ENCODE measurements at places on chromosomes 5 and 9. TPM values are rescaled to one million over a fixed set of nuclear protein-coding genes. Genes with fewer than 3 reads are reported as not detected.

DNA sequence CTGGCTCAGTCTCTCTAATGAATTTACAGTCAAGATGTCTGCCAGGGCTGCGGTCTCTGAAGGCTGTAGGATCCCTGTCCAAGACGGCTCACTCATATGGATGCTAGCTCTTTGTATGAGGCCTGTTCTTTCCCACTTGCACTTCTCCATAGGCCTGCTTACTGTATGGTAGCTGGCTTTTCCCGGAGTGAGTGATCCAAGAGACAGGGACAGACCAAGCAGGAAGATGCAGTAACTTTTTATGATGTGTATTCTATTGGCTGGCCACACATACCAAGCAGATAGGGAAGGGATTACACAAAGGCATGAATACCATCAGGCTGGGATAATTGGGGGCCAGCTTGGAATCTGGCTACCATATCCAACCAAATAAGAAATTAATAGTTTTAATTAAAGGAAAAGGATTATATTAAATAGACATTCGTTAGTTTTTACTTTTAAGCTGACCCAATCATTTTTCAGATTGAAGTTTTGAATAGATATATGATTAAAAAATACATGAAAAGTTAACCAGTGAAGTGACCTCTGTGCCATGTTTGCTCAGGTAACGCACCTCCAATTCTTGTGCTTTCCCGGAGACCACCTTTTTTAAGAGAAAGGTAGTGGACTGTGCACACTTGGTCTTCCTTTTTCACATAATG, 20.6 kb downstream of the NSD1 start:
- DNase-seq = no peak

Gene PCDHGB7
- 12.7 TPM for total RNA-seq

Gene PCDHGB2
- 11.7 TPM for total RNA-seq

DNA sequence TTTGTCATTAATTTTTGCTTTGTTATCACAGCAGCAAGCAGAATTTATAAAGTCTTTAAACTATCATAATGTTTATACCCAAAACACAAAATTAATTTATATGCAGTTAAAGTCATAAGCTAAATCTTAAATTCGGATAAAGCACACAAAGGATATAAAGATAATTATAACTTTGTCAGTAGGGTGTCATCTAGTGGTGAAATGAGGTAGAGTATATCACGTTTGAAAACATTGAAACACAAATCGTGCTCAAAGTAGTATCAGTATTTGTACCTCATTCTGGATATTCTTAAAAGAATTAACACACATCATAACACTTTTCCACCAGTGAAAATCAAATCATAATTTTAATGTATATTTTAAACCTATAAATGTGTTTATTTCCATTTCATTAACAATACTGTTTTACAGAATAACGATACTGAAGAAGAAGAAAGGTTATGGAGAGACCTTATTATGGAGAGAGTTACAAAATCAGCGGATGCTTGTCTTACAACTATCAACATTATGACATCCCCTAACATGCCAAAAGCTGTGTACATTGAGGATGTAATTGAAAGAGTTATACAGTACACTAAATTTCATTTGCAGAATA, 129.5 kb downstream of the NIPBL start:
- DNase-seq = no peak

GRCh38 chr5:180034564-180034963, 37.0 kb downstream of the RNF130 start:
- DNase-seq = no peak

DNA sequence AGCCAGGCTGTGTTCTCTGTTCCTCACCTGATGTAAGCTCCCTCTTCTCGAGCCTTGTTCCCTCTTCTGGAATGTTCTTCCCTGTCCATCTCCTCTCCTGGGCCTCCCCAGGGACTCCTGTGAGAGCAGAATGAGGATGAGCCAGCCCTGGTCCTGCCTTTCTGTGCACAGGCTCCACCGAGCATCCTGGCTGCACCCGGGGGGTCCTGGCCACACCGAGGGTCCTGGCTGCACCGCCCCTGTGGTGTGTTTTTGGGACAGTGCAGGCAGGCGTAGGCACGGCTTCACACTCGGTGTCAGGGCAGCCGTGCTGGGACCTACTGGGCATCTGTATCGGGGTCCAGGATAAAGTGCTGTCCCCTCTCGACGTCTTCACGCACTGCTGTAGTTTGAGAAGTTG, 17.8 kb downstream of the FBXW5 start:
- DNase-seq = no peak

Gene HTR1A
- total RNA-seq = 0.52 TPM

DNA sequence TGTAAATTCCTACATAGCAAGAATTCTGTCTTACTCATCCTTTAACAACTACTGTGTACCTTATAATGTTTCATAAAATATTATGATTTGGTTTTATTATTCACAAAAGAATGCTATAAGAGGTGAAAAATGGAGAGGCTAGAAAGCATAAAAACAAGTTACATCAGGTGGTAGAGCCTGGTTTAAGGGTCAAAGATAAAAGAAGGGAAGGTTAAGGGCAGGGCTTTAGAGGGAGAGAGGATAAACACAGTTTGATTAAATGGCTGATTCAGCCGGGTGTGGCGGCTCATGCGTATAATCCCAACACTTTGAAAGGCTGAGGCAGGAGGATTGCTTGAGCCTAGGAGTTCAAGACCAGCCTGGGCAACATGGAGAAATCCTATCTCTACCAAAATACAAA, 40.4 kb upstream of the HSPB3 start:
- DNase-seq = no peak

DNA sequence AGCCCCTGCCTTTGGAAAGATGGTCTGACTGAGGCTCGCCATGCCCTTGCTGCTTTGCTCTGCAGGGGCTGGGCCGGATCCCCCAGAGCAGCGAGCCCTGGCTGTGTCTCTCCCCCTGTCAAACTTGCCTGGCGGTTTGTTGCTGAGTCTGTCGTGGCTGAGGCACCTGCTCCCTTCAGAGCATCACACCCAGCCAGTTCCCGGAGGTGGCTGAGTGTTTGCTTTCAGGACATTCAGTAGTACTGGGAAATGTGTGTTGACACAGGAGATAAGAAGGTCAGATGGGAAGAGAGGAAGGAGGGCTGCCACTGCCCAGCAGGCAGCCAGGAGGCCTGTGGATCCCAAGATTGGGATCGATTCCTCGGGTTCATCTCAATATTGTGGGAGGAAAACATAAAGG, 62.9 kb downstream of the GADD45G start:
- DNase-seq = no peak

- peak; percentile 88 for DNase-seq
These were observed 43.9 kb upstream of the ORM1 start for GRCh38 chr9:114278881-114279570.

Gene C5orf34
- total RNA-seq = 2.0 TPM

- no peak for DNase-seq
These were observed 641.3 kb upstream of the KLF4 start for GRCh38 chr9:108130905-108131304.

Gene ATG10
- 10.3 TPM for total RNA-seq

GRCh38 chr5:61263072-61263471, 69.0 kb upstream of the ZSWIM6 start:
- no peak for DNase-seq

DNA sequence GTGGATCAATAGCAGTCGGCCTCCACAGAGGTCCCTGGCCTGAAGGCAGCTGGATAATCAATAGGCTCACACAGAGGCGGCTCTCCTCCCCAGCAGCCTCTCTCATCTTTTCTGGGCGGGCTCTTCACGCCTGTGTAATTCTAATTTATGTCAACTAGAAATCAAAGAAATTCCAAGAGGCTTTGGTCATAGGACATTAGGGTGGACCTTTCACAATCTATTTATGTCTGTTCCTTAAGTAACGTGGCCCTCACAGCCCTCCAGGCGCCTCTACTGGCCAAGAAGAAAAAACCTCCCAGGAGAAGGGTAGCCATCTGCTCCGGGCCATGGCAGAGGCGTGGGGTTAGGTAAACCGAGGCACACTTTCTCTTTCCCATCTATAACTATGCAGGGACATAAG, 205.1 kb upstream of the EFNA5 start:
- DNase-seq = no peak

DNA sequence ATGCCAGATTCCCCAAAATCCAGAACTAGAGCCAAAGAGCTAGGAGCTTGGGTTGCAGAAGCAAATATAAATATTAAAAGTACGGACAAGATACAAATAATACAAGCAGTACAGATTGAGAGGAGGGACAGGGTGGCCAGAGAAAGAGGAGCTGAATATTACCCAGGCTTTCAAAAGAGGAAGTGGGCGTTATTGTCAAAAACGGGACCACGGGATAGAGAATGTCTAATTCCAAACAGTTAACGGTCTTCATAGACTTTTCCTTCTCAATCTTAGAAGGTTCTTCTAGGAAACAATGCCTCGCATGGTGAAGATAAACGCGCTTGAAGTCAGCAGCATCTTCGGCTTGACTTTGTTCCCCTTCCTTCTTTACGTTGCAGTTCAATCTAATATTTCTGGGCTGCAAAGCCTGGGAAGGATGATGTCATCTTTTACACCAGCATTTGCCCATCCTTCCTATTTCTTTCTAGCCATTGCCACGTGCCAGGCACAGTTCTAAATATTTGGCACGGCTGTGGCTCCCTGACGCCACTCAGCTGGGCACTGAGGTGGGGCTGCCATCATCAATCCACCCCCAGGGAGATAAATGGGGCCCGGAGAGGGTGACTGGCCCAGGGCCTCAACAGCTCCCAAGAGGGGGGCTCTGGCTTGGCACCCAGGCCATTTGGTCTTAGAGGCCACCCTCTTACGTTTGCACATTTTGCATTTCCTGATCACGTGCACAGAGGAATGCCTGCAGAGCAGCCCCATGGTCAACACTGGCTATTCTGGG, 16.3 kb upstream of the OLFM1 start:
- DNase-seq = peak; percentile 13

Gene PAEP
- not detected for total RNA-seq

- DNase-seq = no peak
These were observed 501.4 kb upstream of the ST8SIA4 start for GRCh38 chr5:101404531-101404930.

- DNase-seq = no peak
These were observed 483.8 kb downstream of the DMAC1 start for GRCh38 chr9:7315746-7316145.

Gene TMEM203
- total RNA-seq = 21.5 TPM

DNA sequence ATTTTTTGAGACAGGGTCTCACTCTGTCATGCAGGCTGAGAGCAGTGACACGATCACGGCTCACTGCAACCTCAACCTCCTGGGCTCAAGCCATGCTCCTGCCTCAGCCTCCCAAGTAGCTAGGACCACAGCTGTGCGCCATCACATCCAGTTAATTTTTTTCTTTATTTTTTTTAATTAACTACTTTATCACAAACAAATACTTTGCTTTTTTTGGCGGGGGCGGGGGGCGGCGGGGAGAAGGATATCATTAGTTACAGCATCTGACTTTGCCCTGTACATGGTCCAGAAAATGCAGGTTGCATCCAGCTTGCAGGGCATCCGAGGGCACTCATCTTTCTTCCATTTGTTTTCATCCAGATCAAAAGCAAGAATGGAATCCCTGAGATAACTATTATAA, 201.8 kb upstream of the IER5L start:
- DNase-seq = peak; percentile 16

DNA sequence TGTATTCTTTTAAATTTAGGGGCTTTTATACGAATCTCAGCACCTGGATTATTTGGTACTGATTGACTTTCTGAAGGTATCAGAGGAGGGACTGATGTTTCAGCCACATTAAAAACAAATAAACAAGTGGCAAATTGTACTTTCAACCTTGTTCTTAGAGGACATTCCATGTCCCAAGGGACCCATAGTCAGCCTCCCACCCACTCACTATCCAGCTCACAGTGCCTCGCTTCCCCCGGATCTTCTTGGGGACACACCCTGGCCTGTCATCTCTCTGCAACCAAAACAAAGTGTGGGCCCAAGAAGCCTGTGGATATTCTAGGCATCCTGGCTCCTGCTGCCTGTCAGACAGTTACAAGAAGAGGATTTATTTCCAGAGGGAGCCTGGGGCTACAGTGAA, 8.8 kb upstream of the BOD1 start:
- DNase-seq = no peak

- no peak for DNase-seq
These were observed 32.1 kb upstream of the TCF7 start for GRCh38 chr5:134082264-134082992.

Gene TOR1B
- 24.3 TPM for total RNA-seq

DNA sequence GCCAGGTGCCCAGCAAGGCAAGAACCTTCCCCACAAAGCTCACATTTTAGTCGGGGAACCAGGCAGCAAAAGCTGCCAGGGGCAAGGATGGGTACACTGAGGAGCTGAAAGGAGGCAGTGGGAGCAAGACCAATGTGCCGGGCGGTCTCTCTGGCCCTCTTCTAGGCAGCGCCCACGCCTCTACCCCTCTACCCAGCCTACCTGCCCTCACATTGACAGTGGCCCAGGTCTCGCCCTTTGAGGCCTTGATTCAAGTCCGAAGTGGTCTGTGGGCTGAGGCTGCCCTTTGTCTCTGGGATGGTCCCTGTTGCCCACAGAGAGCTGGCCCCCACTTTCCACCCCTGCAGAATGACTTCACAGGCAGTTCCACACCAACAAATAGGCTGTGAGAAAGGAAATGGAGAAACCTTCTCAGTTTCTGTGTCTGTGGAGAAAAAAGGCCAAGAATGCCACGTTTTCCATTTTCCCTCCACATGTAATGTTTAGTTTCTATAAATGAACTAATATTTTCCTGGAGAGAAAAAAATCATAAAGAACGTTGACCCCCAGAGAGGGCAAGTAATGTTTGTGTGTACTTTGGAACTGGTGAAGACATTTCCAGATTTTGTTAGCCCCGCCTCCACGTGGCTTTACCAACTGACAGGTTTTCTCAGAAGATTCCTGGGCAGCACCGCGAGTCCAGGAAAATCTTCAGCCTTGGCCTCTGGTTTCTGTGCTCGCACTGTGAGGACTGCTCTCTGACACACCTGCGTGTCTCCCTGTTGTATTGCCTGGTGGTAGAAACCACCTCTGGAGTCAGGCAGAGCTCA, 57.4 kb upstream of the ANGPTL2 start:
- DNase-seq = peak; percentile 50

- DNase-seq = no peak
These were observed 79.9 kb upstream of the FBXW11 start for GRCh38 chr5:172086194-172086975.

DNA sequence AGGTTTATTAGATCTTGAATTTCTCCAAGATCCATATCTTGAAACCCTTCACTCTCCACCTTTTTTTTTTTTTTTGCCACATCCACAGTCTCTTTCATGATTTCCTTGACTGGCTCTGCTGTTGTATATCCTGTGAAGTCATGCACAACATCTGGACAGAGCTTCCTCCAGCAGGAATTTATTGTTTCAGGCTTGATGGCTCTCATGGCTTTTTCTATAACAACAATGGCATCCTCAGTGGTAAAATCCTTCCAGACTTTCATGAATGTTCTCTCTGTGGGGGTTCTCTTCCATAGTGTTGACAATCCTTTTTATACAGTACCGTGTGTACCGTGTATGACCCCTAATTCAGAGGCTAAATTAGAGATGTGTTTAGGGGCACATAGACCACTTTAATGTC, 24.0 kb downstream of the RANBP17 start:
- no peak for DNase-seq

Measured in aorta (tissue), 5 donors.